ENCODE measurements at places on chromosomes 2 and 18.

GRCh38 chr18:49476664-49477411, 10.2 kb downstream of the C18orf32 start:
- no peak for DNase-seq

GRCh38 chr2:222736301-222736700, 64.8 kb downstream of the MOGAT1 start:
- DNase-seq: no peak

- no peak for DNase-seq
Observed at GRCh38 chr2:64448041-64448426, 5.9 kb upstream of the LGALSL start.

- DNase-seq: no peak
Observed at GRCh38 chr2:165193178-165193777, 10.6 kb downstream of the SCN3A start.

DNA sequence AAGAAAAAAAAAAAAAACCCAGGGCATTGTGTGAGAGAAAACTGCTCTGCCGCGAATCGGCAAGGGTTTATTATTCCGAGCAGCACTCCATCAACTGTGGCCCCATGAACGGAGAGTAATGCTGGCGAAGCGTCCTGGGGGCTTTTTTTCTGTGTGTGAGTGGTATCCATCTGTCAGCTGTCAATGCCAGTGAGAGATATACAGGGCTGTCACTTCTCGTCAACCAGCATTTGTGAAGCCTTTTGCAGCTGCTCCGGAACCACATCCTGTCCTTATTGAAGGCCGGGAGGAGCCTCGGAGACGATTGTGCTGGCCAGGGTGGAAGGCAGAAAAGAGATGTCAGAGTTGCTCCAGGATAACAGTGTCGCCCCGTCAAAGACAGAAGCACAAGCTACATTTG, 356.9 kb upstream of the SMIM21 start:
- DNase-seq: no peak

DNA sequence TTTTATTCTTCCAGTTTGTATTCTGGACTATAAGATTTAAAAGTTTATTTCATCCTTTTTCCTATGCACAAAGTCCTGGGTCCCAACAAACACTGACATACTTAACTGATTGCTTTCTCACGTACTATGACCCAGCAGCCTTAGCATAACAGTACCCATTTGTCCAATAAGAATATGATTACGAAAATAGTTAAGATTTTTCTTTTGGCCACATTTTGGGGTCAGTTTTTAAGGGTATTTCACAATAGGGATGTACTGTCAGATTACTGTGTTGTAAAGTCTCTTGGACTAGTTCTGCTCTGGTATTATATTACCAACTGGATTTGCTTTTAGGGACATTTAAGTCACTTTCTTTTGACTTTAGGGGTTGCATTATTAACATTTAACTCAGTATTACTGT, 46.1 kb downstream of the TTC39C start:
- no peak for DNase-seq

GRCh38 chr2:225534697-225535096, 135.2 kb downstream of the NYAP2 start:
- DNase-seq: no peak

DNA sequence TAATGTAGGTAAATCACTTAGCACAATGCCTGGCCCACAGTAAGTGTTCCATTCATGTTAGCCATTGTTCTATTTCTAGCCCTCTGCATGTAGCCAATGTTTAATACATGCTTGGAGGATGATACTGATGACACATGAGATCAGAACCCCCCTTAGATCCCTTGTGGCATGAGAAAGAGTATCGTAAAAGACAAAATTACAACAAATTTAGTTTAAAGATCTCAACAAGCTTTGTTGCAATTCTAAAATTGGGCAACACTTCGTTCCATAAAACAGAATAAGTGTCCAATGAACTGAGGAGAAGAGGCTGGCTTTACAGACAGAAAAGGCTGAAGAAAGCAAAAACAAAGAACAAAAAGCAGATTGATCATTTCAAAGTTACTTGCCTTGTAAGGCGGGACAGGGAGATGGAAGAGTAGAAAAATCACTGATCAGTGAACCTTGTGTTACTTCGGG, 148.7 kb upstream of the SLC1A4 start:
- DNase-seq: no peak

GRCh38 chr18:31154181-31154580, 8.5 kb downstream of the DSC1 start:
- DNase-seq: no peak

DNA sequence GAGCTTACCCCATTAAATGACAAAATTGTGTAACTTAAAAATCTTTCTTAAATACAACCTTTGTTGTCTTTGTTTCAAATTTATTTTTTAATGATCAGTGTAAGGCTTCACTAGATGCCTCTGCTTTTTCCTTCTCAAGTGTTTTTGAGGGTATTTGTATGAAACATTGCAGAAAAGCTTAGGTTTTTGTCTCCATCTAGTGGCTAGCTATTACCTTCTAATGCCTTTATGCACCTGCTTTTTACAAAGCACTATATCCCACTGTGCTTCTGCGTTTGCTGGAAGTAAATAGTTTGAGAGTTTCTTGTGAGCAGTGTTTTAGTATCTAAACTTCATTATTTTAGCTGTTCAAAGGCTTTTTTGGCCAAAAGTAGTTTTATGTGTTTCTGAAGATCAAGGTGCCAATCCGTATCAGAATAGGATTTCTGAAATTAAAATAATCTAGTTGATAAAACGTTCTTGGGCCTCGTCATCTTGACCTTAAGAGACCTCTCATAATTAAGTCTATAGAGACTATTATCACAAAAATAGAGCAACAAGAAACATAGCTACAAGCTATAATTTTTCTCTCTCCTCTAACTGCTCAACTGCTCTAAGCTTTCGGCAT, 47.0 kb downstream of the IWS1 start:
- no peak for DNase-seq

- DNase-seq: no peak
Observed at GRCh38 chr2:58594175-58594574, 353.1 kb upstream of the FANCL start.

- no peak for DNase-seq
Observed at GRCh38 chr2:24423095-24423494, 62.8 kb upstream of the ITSN2 start.

DNA sequence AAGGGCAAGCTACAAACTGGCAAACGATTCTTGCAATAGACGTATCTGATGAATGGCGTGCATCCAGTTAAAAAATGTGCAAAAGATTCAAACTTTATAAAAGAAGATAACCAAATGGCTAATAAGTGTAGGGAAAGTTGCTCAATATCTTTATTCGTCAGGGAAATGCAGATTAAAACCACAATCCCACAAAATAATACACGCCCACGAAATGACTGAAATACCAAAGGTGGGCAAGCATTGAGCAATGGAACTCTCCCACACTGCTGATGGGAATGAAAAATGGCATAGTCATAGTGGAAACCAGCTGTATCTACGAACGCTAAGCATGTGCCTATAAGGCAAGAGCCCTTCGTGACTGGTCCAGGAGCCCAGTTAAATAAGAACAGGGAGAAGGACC, 168.6 kb upstream of the SIX2 start:
- no peak for DNase-seq

GRCh38 chr2:234517971-234518370, 21.1 kb upstream of the ARL4C start:
- DNase-seq: no peak

- no peak for DNase-seq
Observed at GRCh38 chr2:215548714-215549113, 112.8 kb upstream of the FN1 start.

DNA sequence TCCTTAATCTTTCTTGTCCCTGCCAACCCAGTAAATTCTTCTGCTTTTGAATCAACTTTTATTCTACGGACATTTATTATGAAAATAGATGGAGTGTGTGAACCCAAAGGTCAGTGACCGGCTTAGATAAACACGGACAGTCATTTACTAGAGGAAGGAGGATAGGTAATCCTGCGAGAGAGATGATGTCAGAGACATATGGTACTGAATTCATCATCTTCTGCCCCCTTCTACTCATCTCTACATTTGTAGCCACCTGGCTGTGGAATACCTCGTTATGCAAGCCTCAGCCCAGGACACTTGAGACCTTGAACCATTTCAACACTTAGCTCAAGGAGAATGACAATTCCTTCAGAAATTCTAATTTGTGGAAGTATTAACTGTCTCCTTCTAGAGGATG, 443.6 kb downstream of the TDRD15 start:
- DNase-seq: no peak

DNA sequence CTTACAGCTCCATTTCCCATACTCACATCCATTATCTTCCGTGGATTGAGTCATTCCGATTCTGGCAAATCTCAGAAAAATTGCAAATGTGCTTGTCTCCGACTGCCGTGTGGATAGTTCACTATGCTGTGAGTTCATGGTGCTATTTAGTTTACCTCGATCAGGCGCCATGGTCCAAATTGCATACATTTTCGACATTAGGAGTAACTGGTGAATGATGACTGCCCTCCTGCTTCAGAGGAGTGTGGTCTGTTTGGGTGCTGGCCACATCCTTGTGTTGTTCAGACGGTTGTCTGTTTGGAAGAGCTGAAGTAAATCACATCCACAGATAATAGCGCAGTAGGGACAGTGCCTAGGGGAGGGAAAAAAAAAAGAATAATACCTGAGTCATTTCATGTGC, 439.5 kb downstream of the ZNF516 start:
- no peak for DNase-seq

GRCh38 chr2:58925676-58926081, 684.6 kb upstream of the FANCL start:
- DNase-seq: no peak

DNA sequence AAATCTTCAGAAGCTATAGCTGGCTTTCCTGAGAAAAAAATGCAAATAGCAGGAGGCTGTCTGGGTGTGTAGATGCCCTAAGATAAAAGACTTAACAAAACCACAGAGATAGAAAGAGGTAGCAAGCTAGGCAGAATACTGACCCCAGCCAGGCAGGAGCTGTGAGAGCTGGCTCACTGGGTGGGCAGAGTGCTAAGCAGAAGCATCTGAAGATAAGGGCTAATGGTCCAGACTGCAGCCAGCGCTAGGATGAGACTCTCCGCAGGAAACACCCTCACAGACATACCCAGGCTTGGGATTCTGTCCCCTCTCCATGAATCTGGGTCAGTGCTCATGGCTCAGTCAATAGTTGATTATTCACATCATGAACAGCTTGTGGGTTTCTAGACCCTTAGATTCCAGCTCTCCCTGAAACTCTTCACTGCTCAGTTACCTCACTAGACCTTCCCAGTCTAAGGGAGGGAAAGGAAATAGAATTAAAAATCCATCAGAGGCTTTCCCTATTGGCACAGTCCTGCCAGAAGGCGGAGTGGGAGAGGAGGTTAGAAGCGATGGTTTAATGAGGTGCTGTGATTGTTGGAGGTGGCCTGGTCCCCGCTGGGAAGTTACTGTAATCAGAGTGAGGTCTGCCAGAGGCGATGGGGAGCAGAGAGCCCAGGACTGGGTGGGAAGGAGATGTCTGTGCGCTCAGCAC, 21.4 kb upstream of the CCBE1 start:
- DNase-seq: no peak

- DNase-seq: no peak
Observed at GRCh38 chr2:234275515-234275914, 221.4 kb downstream of the ARL4C start.

- no peak for DNase-seq
Observed at GRCh38 chr2:217337771-217338170, 477.9 kb upstream of the TNP1 start.

- no peak for DNase-seq
Observed at GRCh38 chr2:73838889-73839534, 10.3 kb downstream of the STAMBP start.

DNA sequence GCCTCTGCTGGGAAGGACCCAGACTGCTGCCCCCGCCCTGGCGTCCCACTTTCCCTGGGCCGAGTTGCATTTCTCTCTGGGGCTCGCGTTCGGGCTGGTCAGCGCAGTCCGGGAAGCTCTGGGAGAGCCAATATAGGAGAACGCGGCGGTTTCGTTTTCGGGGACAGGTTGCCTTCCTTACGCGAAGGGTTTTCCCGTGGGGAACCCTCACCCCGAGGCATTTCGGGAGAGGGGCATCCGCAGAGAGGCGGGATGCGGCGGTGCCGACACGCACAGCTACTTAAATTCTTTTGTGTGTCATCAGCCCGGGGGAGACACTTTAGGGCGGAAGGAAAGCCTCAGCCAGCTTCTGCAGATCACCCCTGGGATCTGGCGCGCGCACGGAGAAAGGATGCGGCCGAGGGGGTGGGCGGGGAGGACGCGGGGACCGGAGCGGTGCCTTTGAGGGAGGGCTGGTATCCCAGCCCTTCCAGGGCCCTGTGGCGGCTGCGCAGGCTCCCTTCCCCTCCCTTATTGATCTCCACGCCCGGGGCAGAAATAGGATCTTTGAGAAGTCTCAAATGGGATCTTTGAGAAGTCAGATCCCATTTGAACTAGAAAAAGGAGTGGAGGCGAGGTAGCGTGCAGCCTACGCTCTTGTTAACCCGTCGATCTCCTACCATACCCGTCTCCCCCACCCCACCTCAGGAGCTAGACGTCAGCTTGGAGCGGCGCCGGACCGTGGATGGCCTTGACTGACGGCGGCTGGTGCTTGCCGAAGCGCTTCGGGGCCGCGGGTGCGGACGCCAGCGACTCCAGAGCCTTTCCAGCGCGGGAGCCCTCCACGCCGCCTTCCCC, 1.2 kb downstream of the GATA6 start:
- no peak for DNase-seq

- DNase-seq: no peak
Observed at GRCh38 chr2:66421612-66422011, 13.3 kb upstream of the MEIS1 start.

DNA sequence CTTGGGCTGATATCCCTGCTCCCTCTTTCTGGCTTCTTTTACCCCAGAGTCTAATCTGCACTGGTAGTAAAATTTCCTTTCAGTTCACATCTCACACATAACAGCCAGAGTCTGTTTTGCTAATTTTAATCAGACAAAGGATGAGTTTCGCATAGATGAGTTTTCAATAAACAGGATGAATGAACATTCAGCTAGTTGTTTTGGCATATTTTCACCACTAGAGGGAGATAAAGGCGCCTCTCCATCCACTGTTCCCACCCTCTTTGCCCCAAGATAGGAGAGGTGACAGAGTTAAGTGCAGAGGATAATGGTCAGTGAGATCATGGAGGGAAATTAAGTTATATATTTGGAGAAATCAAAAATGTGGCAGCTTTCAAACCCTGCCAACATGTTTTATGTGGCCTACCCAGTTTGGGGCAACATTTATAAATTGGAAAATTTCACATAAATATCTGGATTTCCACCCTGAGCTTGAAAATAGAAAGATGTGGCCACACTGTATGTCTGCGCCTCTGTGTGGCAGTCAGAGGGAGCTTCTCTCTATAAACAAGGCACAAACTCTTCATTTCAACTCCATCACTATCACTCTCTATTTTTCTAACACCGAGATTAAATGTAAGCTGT, 48.5 kb upstream of the DTNA start:
- DNase-seq: no peak

DNA sequence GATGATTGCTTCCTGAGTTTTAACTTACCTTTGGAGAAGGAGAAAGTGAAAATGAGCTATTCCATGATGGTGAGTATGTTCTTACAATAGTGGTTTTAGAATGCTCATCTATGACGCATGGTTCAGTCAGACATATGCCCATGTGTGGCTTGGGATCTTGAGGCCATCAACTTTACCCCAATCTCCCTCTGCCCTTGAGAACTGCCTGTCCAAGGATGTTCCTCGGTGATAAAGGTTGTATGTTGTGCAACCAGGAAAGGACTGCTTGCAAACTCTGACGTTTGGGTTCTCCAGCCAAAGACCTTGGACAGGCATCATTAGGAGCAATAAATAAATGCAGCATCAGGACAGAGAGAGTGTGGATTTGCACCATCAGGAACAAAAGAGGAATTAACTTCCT, 165.0 kb downstream of the ZEB2 start:
- no peak for DNase-seq

GRCh38 chr2:62281663-62282062, 85.7 kb downstream of the B3GNT2 start:
- DNase-seq: no peak

- DNase-seq: no peak
Observed at GRCh38 chr18:35616074-35616473, 34.5 kb downstream of the GALNT1 start.
